ENCODE measurements at places on chromosomes 11 and 22.

GRCh38 chr11:75264971-75265370, 24.4 kb downstream of the TPBGL start:
- DNase-seq: no peak

GRCh38 chr11:74085542-74085892, 76.6 kb upstream of the UCP3 start:
- no peak for DNase-seq

DNA sequence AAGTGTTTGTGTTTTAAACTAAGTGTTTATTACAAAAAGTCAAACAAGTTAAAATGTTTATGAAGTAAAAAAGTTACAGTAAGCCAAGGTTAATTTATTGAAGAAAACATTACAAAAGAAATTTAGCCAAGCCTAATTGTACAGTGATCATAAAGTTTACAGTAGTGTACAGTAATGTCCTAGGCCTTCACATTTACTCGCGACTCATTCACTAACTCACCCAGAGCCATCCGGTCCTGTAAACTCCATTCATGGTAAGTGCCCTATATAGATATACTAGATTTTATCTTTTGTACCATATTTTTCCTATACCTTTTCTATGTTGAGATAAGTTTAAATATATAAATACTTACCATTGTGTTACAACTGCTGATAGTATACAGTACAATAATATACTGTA, 481.8 kb upstream of the TENM4 start:
- DNase-seq: no peak

- no peak for DNase-seq
Measured at GRCh38 chr11:79940165-79940564, 499.3 kb upstream of the TENM4 start.

DNA sequence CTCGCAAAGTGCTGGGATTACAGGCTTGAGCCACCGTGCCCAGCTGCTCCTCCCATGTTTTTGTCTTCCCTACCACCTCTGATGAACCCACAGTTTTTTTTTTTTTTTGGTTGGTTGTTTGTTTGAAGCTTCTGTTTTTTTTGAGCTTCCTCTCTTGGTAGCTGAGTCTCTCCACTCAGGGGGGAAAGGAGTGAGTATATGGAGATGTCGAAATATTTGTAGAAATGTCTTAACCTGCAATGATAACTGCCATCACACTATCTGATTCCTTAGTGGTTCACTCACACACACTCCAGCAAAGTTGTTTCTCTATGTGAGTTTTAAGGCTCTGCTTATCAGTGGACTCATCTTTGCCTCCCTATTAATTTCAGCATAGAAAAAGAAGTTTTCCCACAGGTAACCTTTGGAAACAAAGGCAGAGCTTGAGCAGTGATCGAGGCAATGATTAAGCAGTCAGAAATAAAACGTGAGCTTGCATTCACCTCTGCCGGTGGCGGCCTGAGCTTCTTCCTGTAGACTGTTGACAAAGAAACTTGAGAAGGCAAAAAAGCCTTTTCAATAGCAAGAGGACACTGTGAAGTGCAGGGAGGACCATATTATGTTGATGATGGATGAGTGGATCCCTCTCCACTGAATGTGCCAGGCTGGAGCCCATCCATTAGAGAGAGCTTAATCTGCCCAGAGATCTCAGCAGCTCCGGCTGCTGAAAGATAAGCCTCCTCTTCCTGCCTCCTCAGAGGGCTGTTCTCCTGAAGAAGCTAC, 29.0 kb upstream of the RASSF10 start:
- no peak for DNase-seq

- no peak for DNase-seq
Measured at GRCh38 chr11:95277868-95278267, 46.9 kb upstream of the SESN3 start.

GRCh38 chr11:77073328-77074001, 6.7 kb downstream of the CAPN5 start:
- DNase-seq: no peak

DNA sequence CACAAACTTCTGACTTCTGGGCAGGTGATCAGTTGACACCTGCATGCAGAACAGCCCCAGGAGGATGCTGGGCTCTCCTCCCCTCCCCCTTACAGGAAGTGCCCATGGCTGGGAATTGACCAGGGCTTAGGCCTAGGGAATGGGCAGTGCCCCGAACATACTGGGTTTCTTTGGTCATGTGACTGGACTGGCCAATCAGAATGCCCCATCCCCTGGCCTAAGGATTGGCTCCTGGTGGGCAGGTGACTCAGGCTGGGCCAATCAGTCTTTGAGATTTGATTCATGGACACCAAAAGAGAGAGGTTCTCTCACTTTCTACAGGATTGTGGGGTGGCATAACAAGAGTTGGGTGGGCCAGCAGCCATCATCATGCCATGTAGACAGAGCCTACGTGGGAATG, 37.1 kb downstream of the MCM5 start:
- DNase-seq: no peak

DNA sequence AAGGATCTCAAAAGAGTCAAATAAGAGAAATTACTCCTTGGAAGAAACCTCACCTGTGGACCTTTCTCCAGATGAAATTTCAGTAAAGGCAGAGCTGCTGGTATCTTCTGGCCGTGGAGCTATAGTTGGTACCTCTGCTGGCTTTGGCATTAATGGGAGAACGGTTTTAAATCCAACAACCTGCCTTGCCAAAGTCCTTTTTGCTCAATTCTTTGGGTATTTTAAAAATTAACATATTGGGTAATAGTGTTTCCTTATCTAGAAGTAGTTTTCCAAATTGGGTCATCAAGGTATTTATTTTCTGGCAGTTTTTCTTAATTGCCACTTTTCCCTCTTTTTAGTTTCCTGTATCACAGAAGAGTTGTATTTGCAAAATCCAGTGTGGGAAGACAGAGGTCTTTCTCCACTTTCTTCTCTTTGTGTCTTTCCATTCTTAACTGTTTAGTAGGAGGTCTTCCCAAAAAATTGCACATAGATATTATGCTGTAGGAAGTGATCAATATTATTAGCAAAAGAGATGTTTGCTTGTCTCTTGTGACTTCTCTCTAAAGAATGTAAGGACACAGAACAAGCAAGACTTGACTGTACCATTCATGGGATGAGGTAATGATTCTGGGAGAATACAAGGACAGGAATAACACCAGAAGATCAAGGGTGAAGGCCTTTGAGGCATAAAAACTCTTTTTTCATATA, at the start of gene SAA4:
Gene SAA4, minus strand, starts transcription at position 139 of the 693 bp plus-strand sequence. CDS start 876 bp downstream, outside the sequence.
- no peak for DNase-seq

DNA sequence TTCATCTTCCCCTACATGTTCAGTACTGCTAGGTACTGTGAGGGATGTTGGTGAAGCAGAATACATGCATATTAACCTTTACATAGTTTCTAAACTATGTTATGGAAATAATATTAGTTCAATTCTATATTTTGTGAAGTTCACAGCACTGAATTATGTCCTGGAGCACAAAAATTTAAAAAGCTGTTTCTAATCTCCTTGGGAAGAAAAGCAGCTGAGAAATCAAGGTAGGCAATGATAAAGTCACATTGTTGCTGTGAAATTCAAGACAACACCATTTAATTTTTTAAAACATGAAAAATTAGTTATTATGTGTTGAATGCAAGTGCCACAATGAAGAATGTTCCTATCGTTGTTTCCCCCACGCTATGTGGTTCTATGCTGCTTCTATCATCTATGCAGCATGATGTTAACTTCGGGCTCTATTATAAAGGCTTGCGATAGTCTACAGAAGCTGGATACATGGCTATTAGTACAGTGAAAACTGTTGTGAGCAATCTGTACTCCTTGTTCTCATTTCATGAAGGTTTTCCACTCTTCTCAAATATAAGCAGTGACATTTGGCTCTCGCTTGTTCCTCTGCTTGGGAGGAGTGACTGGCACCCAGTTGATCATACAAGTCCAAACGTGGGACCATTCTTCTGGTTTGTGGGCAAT, 164.3 kb downstream of the AASDHPPT start:
- DNase-seq: no peak

GRCh38 chr22:38468443-38469305, 778 bp downstream of the KDELR3 start:
- no peak for DNase-seq

Data from T-helper 17 cell (primary cell).